ENCODE measurements at places on chromosomes 1 and 21. TPM values are rescaled to one million over a fixed set of nuclear protein-coding genes. Genes with fewer than 3 reads are reported as not detected.

GRCh38 chr1:56539520-56539931 is 39.8 kb downstream of the PLPP3 start:
- DNase-seq: no peak

GRCh38 chr1:30866594-30866993 is 42.0 kb downstream of the SDC3 start:
- no peak for DNase-seq

- DNase-seq: no peak
These were observed 42.5 kb upstream of the SLC19A1 start for GRCh38 chr21:45584786-45585185.

DNA sequence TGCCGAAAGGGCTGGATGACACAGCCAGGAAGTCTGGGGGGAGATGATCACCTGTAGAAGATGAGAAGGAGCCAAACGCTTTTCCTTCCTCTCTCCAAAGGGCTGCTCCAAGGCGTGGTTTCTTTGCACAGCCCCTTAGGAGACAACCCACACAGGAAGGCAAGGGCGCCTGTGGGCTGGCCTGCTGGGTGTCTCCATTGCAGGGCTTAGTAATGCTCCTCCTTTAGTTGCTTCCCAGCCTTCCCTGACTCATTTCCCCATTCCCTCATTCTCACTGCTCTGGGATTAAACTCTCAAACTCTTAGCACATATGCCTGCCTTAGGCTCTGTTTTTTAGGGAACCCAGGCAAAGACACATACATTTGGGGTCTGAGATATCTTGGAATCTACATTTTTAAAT is 1.7 kb upstream of the CLCA1 start:
- peak; percentile 35 for DNase-seq

GRCh38 chr1:234734869-234735268 is 124.9 kb upstream of the IRF2BP2 start:
- DNase-seq: no peak

- no peak for DNase-seq
These were observed 334.3 kb downstream of the TGFB2 start for GRCh38 chr1:218679391-218679790.

DNA sequence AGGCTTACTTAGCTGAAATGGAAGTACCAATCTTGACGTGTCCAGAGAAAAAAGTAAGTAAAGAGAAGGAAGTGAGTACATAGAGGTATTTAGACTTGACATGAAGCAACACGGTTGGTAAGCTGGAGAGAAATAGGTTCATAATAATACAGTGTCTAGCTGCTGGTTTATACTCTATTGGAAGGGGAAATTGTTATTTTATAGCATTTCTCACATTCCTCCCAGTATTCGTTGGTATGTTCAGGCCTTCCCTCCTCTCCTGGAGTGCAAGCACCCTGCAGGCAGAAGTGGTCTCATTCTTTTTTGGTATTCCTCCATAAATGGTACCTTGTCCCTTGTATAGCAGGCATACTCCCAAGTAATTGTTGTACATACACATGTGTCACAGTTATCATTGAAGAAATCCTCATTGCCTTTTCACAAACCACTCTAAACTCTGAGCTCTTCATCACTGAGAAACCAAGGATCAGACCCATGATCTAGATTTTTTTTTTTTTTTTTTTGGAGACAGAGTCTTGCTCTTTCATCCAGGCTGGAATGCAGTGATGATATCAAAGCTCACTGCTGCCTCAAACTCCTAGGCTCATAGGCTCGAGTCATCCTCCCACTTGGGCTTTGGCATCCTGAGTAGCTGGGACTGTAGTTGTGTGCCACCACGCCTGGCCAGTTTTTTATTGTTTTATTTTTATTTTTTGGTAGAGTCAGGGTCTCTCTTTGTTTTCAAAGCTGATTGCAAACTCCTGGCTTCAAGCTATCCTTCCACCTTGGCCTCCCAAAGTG is 9.8 kb upstream of the IPO9 start:
- no peak for DNase-seq

DNA sequence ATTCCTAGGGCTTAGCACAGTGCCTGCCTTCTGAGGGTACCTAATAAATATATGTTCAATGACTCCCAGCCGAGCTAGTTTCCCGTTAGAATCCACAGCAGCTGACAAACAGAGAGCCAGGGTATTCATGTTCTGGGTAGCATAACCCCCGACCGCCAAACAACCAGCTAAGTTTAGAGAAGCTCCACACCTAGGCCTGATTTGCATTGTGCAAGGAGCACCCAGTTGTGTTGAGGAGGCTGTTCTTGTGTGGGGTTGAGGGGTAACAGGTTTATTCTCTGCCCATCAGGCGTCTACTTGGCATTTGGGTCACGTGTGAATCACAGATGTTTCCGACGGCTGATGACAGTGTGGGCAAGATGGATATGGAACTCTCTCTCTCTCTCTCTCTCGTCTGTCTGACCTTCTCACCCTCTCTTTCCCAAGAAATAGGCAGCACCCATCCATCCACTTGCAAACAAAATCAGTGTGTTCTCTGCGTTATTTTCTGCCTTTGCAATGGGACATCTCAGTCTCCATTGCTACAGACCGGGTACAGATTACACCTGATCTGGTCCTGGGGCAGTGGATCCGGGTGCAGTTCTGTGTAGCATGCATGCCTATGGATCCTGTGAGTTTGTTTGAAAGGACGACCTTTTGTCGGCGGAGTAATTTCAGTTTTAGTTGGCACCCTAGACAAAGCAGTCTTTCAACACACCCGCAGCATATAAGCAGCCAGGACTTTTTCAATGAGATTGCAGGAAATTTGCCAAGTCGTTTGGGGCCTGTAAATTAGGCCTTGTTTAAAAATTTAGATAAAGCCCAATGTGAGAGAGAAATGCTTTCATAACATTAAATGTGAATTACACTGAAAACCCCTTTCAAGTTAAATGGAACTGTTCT is 29.4 kb downstream of the KAZN start:
- no peak for DNase-seq

GRCh38 chr1:47562799-47563198 is 125.0 kb downstream of the FOXD2 start:
- no peak for DNase-seq

GRCh38 chr1:42085596-42085995 is 67.6 kb upstream of the GUCA2B start:
- DNase-seq: no peak

DNA sequence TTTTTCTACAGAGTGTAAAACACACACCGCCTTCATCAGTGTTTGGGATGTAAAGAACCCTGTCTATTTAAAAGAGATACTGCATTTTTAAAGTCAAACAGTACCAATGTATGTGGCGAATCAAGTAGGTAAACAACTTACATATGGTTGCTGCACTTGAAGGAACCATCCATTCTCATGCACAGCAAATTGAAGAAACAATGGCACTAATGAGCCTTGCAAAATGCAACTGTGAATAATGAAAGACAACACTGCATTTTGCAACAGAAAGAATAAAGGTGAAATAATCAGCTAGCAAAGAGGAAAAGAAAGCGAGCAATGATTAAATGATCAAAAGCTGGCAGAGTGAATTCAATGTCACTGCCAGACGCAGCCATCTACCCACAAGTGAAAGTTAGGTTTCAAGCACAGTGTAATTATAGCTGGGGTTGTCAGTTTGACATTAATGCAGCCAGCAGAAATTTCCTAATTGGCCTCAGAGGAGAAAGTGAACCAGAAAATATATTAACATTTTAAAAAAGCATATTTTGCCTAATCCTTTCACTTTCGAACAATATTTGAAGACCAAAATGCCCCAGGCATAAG is 10.9 kb upstream of the BARHL2 start:
- no peak for DNase-seq

- DNase-seq: no peak
These were observed 650.4 kb upstream of the PRMT6 start for GRCh38 chr1:106406114-106406513.

DNA sequence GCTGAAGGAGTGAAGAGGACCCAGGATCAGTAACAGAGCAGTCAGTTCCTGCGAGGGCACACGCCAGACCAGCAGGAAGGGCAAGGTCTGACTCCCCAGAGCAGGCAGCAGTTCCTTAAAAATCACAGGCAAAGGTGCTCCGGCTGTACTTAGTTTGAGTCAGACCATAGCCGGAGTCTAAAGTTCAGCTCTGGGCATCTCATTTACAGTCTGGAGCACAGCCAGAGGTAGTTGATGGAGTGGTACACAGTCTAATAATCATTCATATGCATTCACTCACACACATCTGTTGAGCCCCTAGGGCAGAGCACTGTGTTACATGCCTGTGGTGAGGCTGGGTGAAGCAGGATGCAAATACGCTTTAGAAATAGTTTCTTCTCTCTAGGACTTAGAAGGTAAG is 7.3 kb upstream of the AMIGO1 start:
- DNase-seq: no peak

LCE2C gene
- not detected for total RNA-seq

TSPEAR gene
- under 0.01 TPM for total RNA-seq

CZIB gene
- total RNA-seq: 35.5 TPM

S100A12 gene
- total RNA-seq: not detected

RPTN gene
- total RNA-seq: not detected

OR6K3 gene
- total RNA-seq: not detected

PTPN7 gene
- not detected for total RNA-seq

Data from lung microvascular endothelial cell (primary cell).